Stimulated activated CD4-positive, alpha-beta T cell treated with anti-CD3 and anti-CD28 coated beads, Interleukin-1b, Interleukin-23, amount 100 ng/mL, for 48 hours (primary cell): ENCODE measurements at places on chromosomes 1 and 21.

DNA sequence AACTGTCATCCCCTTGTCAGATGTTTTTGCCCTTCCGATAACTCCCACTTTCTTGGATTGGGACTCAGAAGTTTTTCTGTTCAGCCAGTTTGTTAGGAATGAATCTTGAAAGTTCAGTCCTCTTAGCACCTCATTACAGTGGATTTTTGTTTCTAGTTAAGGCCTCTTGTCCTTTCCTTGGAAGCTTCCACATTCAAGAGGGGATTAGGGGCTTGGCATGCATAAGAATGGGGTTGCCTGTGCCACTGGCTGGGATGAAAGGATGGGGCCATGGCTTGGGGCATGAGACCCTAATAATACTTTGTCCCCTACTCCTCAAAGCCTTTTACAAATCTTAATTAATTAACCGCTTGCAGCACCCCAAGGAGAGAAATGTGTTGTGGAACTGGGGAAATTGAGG, 2.4 kb upstream of the DHDDS start:
- no peak for DNase-seq

GRCh38 chr1:183349201-183349711, 68.9 kb downstream of the NMNAT2 start:
- DNase-seq, result no peak

DNA sequence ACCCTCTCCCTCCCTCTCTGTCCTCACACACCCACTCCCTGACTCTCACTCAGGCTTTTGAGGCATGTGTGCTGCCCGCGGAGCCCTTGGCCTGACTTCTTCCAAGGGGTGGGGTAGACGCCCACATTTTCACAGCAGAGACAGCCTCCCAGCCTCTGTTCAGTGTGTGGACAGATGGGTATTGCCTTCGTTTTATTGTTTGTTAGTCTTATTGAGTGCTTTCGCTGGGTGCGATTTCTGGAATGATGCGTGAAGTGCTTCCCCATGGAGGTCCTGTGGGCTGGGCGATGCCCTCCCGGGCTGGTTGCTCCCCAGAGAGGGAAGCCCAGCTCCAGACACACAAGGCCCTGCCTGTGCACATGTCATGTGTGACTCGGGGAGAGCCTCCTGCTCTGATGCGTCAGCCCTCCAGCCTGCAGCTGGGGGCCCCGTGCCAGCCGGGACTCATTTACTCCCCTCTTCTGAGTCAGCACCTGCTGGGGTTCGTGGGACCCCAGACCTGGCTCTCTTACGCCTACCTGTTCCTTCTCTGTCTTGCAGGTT, 14.7 kb downstream of the PDXK start:
- no peak for DNase-seq

DNA sequence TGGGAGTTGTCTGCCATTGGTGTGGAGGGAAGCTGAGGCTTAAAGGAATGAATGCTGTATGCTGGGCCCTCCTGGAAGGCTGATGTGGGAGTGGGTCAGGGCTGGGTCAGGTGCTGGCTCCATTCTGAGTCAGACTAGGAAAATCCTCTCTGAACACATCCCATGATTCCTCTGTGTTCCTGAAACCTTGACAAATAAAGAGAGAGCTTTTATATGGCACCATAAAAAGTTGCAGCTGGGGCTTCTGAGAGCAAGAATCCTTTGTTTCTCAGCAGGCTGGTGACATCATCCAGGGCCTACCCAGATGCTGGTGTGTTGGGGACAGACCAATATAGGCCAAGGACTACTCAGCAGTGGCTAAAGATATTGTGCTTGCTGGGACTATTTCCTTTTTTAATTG, 27.8 kb upstream of the NFASC start:
- no peak for DNase-seq

DNA sequence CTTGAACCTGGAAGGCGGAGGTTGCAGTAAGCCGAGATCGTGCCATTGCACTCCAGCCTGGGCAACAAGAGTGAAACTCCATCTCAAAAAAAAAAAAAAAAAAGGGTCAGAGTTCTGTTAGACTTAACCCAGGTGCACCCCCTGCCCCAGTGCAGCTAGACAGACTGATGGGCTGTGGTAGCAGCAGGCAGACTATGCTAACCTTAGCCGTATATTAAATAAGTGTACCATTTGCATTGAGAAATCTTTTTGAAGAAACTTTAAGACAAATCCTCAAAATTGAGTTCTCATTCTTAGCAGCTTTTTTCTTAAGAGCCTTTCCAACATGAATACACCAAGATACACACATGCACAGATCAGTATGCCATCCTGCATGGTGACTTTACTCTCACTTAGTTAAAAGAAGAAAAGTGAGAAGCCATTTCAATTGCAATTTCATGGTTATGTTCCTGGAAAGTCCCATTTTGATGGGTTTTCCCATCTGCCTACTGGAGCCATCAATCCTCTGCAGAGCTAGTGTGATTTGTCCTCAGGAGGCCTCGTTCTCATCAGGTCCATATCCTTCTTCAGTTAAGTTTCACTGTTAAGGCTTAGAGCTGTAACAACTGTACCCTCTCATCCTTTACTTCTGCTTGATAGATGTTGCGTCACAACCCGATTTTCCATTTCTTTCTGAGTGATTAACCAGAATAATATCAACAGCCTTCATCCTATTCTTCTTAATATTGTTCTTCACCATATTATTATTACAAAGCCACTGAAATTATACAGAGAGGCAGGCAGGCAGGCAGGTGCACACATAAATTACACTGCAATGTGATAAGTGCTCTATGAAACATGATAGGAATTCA, 7.3 kb downstream of the FCRLB start:
- no peak for DNase-seq

DNA sequence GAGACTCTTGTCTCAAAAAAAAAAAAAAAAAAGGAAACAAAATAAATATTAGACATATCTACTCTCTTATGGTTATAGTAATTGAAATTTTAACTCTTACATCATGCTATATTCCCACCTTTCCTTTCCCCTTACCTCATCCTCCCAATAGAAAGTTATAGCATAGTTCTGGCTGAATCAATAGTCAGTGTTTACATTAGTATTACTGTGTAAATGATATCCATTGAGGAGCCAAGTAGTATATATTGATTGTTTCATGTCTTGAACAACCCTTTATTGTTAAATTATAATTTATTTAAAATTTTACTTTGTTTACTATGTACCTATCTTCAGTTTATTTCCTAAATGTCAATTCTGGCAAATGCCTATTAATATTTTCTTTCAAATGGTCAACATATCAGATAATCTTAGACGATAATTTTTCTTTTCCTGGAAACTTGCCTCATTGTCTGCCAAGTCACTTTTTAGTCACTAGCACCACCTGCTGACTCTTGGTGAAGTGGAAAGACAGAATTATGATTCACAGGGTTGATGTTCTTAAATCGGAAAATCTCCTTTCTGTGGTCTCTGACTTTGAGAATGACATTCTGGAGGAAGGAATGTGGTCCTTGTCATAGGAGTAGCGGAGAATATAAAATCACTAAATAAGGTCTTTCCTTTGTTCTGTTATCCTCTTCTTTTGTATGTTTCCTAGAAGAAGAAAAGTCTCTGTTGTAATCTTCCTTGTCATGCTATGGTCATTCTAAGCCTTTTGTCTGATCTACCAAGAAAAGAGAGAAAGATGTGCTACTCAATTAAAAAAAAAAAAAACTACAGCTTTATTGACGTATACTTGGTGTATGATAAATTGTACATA, 8.6 kb downstream of the HJV start:
- peak; percentile 17 for DNase-seq
